Activated CD8-positive, alpha-beta memory T cell treated with anti-CD3 and anti-CD28 coated beads for 48 hours (primary cell): ENCODE measurements at places on chromosomes 5 and 9.

- no peak for DNase-seq
Measured at GRCh38 chr9:123924727-123925126, 5.2 kb downstream of the DENND1A start.

- DNase-seq, result no peak
Measured at GRCh38 chr9:133713150-133713959, 24.8 kb downstream of the SARDH start.

DNA sequence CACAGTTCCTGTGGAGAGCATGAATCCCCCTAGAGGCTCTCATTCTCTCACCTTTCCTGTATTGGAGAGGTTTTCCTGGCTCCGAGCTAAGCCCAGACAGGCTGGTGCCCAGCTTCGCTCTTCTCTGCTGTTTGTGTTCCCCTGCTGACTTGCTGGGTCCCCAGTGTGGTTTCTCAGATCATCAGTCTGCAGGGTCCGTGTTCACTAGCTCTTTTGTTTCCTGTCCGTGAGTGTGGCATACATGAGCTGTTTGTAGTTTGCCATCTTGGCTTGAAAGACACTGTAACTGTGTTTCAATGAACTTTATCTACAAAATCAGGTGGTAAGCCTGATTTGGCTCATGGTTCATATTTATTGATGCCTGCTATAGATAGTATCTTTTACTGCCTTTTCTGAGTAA lies 23.8 kb downstream of the LOX start:
- DNase-seq, result no peak

DNA sequence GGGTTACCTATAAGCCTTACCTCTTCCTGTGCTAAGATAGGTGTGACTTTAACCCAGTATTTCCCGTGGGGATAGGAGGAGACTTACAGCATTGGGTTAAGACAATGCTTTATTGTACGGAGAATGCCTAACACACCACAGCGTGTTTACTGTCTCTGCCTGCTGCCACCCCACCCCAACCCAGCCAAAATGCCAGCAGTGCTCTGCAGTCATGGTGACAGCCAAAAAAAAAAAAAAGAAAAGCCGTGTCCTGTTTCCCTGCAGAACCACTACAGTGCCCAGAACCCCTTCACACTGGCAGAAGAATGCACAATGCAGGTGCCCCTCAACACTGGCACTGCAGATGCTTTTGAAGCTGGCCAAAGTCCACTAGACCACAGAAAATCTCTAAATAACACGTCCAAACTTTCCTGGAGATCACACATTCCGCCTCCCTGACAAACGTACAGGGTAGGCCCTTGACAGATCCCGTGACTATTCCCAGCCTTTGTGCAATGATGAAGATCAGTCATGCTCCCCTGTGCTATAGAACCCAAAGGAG lies 102.2 kb downstream of the SERINC5 start:
- no peak for DNase-seq

- no peak for DNase-seq
Measured at GRCh38 chr5:6822068-6822467, 108.8 kb downstream of the TENT4A start.

- no peak for DNase-seq
Measured at GRCh38 chr5:32522429-32523143, 62.8 kb upstream of the SUB1 start.

GRCh38 chr9:23682891-23683431 lies 143.1 kb downstream of the ELAVL2 start:
- DNase-seq, result no peak

GRCh38 chr5:537098-537497 lies 12.8 kb upstream of the SLC9A3 start:
- no peak for DNase-seq

GRCh38 chr5:122963305-122963704 lies 73.2 kb downstream of the PPIC start:
- no peak for DNase-seq

DNA sequence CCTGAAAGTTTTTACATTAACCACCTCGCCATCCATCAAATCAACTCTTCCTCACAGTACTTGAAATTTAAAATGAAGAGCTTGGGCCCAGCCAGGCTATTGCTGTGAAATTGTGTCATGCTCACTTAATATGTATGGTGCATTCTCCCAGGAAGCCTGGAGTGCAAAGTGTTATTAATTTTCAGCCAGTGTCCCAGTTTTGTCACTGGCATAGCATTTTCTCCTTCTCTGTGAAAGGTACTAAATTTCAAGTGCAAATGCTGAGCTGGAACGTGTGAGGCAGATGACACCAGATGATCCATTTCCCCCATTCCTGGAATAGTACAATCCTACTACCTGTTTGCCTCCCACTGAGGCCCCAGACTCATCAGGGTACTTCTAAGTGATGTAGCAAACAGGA lies 397.6 kb upstream of the ACTBL2 start:
- DNase-seq, result no peak
